ENCODE measurements at places on chromosomes 1 and 21.

- peak; percentile 56 for DNase-seq
Observed at GRCh38 chr1:22709891-22710700, 543 bp upstream of the EPHB2 start.

GRCh38 chr1:168960595-168960994 lies 145.9 kb upstream of the ATP1B1 start:
- no peak for DNase-seq

DNA sequence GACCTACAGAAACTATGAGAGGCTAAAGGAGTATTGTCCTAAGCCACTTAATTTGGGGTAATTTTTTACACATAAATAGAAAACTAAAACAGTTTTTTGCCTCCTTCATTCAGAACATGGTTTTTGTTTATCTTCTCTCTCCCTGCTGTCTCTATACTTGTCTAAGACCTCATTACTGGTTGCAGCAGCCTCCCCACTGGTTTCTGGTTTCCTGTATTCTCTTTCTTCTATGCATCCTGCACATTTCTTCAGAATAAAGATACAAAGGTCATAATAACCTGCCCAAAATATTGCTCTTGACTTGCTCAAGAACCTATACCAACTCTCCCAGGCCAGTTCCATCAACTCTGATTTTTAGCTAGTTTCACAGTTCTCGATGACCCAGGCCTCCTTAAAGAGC lies 19.8 kb upstream of the BOLA1 start:
- DNase-seq: no peak

DNA sequence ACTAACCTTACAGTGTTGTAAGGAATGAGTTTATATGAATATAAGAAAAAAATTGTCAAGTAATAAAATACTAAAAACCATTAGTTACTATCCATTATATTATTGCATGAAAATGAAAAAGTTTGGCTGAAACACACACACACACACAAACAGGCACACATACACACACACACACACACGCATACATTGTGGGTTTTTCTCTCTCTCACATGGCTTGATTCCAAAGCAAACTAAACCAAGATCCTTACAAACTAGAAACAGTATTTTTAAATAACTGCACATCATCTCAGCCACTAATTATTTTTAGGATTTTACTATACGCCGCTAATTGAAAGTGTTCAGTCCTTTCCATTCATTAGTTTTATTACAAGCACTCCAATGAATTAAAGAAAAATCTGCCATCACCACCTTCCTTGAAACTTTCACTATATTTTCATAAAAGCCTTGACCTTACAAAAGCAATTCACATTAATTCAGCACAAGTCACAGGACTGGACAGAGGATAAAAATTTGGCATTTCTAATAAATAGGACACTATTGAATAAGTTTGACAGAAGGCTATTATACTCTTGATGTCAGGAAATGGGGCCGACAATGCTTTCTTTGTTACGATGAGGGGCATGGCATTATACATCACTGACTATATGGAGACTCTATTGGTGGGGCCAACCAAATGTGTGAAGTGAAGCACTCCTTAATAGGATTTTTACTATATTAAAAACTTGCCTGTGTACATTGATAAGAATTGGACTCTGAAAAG lies 187.0 kb upstream of the ESRRG start:
- no peak for DNase-seq

GRCh38 chr1:67639361-67639760 lies 45.6 kb upstream of the GADD45A start:
- DNase-seq: no peak

GRCh38 chr1:15305468-15305770 lies 58.4 kb downstream of the FHAD1 start:
- no peak for DNase-seq

- no peak for DNase-seq
Observed at GRCh38 chr21:34615487-34615814, 538 bp upstream of the RCAN1 start.

GRCh38 chr1:34711485-34711884 lies 43.4 kb upstream of the GJB5 start:
- DNase-seq: no peak

GRCh38 chr1:156376146-156376545 lies 7.1 kb downstream of the RHBG start:
- no peak for DNase-seq

GRCh38 chr1:217333939-217334338 lies 297.0 kb downstream of the GPATCH2 start:
- DNase-seq: peak; percentile 73

- no peak for DNase-seq
Observed at GRCh38 chr1:8070381-8070811, 44.3 kb upstream of the ERRFI1 start.

GRCh38 chr1:216476341-216476740 lies 53.1 kb upstream of the USH2A start:
- DNase-seq: no peak

DNA sequence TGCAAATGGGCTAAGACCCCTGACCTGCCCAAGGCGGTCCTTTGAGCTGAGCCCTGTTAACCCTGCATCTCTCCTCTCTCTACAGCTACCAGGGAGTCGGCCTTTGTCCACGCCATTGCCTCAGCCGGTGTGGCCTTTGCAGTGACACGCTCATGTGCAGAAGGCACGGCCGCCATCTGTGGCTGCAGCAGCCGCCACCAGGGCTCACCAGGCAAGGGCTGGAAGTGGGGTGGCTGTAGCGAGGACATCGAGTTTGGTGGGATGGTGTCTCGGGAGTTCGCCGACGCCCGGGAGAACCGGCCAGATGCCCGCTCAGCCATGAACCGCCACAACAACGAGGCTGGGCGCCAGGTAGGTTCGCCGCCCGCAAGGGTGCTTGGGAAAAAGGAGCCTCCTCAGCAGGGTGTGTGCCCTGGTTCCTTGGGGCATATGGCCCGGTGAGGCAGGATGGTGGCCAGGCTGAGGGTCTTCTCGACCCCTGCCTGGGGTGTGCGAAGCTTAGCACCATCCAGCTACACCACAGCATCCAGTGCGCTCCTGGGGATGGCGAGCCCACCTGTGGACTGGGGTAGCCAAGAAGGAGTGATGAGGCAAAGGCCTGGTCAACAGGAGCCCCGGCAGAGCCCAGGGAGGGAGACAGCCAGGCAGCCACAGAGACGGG lies 31.8 kb upstream of the ARF1 start:
- no peak for DNase-seq

- DNase-seq: no peak
Observed at GRCh38 chr1:204448344-204448964, 36.8 kb upstream of the PPP1R15B start.

DNA sequence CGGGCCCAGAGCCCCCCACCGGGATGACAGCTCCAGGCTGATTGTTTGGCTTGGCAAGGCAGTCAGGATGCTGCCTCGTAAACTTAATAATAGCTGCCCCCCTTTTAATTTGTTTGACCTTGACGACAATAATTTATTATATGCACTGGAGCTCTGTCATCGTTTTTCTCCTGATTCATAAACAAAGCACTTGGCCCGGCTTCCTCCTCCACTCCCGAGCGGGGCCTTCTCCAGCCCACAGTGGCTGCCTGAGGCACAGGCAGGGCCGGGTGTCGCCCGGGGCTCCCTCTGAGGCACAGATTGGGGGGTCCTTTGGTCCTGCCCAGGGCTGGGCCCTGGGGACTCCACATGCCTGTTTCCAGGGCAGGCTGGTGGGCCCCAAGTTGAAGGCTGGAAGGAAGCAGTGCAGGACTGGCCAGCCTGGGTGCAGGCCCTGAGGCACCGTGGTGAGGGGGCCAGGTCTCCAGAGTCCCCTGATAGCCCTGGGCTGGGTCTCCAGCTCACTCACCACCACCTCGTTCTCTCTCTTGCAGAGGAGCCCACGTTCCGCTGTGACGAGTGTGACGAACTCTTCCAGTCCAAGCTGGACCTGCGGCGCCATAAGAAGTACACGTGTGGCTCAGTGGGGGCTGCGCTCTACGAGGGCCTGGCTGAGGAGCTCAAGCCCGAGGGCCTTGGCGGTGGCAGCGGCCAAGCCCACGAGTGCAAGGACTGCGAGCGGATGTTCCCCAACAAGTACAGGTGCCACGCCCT lies 52.0 kb upstream of the ARHGEF16 start:
- no peak for DNase-seq

DNA sequence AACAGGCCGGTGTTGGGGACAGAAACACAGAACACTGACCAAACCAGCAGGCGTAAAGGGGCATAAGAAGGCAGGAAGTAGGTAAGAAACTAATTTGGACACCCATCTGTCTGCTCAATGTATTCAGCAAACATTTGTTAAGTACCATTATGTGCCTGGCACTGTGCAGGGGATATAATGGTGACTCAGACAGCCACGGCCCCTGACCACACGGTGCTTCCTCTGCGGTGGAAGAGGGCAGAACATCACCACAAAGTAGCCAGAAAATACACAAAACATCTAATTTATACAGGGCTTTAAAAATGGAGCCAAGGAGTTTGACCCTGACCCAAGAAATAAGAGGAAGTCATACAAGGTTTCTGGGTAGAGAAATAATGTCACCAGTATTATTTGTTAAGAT lies 12.9 kb downstream of the DNAJC11 start:
- no peak for DNase-seq

- no peak for DNase-seq
Observed at GRCh38 chr21:44874240-44874496, 678 bp upstream of the PTTG1IP start.

DNA sequence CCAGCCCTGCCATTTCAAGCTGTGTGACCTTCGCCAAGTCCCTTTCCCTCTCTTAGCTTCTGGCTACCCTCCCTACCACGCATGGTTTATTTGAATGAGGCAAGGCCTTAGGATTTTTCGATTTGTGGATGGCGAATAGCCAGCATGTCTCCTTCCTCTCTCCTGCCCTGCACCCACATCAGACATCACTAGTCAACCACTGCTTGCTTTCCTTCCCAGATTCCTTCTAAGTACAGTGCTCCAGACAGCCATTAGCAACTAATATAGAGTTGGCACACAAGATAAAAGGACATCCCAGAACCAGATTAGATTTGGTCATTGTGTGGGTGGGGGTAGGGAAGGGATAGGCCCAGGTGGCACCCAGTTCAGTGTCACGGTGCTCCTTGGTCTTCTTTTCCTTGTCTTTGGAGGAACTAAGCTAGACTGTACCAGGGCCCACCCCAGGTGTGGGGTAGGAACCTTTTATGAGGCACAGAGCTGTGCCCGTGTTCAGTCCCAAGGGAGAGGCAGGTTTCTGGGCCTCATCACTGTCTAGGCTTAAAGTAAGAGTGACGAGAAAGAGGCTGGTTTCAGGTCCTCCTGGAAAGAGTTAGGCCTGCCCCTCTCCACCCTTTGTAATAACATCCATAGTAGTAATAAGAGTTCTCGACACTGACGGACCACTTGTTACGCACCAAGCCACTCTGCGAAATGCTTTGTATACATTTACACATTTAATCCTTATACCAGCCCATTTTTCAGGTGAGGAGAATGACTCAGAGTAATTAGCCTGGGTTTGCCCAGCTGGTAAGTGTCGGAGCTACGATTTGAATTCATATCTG lies 8.6 kb downstream of the ALPL start:
- no peak for DNase-seq

DNA sequence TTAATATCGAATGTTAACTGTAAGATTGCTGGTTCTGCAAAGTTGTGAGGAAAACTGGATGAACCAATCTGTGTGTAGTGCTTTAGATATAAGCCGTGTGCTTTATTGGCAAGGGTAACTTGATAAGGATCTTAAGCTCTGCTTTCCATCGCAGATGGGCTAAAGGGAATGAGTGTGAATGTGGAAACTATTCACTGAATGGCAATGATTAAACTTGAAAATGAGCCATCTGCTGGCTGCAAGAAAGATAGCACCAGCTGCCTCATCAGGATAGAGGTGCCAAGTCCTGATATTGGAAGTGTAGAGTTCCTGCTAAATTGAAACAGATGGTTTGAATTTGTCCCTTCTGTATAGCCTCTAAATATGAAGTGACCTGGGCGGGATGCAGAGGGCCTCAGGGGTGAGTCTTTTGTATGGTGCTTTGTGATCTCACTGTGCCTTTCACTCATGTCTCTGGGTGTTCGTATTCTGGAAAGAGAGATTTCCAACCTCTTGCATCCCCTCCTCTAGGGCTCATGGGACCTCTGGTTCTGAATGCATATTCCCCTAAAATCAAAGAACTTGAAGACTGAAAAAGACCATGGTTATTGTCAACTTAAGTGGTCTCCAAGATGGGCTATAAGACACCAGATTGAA lies 9.2 kb downstream of the FCRL3 start:
- no peak for DNase-seq

DNA sequence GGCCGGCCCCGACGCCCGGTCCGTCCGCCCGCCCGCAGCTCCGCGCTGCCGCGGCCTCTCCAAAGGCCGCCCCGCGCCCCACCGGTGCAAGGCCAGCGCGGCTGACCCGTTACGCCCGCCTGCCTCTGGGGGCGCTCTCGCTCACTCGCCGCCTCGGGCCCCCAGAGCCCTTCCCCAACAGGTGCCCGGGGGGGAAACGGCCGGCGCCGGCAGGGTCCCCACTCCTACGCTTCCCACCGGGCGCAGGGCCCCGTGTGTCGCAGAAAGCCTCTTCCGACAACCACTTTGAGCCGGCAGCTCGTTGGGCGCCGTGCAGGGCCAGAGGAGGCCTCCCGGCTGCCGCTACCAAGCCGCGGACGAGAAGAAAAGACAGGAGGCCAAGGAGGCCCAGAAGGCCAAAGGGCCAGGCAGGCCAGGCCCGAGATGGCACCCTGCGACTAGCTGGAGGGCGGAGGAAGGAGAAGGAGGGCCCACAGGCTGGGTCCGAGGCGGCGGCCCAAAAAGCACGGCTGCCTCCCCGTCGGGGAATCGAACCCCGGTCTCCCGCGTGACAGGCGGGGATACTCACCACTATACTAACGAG lies 64.9 kb upstream of the FCGR2A start:
- DNase-seq: peak; percentile 84

- DNase-seq: no peak
Observed at GRCh38 chr1:54614024-54614423, 9.3 kb downstream of the FAM151A start.

DNA sequence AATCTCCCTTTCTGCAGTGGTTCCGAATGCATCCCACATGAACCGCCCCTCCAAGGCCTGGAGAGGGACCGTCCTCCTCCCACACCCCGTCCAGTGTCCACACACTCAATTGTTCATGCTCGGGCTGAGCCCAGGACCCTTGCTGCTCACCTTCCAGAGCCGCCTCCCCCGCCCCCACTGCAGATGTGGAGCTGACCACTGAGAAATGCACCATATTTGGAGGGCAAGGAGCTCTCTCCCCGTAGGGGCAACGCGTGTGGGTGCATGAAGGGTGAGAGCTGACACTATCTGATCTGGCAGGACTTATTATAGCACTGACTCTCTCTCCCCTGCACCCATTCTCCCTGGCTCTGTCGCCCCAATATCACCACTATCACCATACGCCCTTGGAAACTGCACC lies 4.0 kb upstream of the S100A3 start:
- DNase-seq: no peak

GRCh38 chr21:34836103-34836932 lies 167.5 kb downstream of the CLIC6 start:
- DNase-seq: no peak

- peak; percentile 57 for DNase-seq
Observed at GRCh38 chr1:43708002-43708410, 670 bp downstream of the ST3GAL3 start.

GRCh38 chr1:226086776-226087175 lies 24.3 kb downstream of the H3-3A start:
- DNase-seq: no peak

DNA sequence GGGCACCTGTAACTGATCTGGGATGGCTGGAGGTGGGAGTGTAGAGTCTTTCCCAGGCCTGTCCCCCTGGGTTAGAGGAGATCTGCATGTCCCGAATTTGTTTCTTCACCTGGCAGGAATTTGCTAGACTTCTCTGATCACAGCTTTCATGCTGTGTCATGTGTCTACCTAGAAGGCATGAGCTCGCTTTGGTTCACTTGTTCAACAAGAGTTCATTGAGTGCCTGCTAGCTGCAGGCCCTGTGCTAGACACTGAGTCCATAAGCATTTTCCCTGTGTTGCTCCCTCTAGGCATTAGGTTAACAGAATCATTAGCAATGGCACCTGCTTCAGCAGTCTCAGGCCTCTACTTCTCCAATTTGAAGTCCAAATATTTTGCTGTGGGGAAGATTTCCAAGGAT lies 101.6 kb downstream of the MTR start:
- DNase-seq: no peak
